ENCODE measurements at places on chromosomes 13 and 19.

DNA sequence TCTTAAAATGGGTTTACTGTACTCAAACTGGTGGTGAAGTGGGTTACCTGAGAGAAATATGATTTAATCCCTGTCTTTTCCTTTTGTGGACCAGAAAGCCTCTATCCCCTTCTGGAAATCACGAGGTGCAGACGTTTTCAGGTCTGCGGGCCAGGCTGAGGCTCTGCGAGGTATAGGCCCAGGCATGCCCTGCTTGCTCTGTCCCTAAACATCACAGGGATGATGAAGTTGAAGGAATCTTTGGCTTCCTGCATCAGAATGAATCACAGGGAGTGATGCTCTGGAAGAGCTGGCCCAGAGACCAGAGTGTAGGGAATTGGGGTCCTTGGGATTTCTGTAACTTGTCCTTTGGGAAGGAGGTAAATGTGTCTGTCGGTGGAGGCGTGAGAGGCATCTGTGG is 18.4 kb upstream of the CHST8 start:
- no peak for DNase-seq

GRCh38 chr19:19259741-19260140 is 13.4 kb downstream of the TM6SF2 start:
- peak; percentile 46 for DNase-seq

DNA sequence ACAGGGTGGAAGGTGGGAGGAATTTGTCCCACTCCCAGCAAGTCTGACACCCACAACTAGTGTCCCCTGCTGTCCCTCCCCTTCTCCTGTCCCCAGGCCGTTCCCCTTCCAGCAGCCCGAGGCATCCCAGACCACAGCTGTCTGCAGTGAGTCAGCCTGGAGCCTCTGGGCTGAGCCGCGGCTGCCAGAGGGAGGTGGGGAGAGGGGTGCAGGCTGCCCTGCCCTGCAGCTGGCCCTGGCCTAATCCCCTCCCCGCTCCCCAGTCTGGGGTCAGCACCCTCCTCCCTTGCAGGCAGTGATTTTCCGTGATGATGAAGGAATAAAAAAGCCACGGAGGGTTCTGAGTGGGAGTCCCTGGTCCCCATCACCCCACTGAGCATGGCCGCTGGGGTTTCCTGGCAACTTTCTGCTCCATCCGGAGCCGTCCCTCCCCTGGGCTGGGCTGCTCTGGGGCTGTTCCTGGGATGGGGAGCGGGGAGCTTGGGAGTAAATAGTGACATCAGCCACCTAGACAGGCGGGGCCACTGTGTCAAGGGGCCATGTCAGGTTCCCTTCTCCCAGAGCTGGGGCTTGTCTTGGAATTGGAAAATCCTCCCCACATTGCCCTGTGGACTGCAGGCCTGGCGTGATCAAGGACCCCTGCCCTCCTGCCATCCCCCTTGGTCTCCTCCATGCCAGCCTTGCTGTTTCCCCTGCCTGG is 16.8 kb downstream of the SPC24 start:
- DNase-seq, result no peak

DNA sequence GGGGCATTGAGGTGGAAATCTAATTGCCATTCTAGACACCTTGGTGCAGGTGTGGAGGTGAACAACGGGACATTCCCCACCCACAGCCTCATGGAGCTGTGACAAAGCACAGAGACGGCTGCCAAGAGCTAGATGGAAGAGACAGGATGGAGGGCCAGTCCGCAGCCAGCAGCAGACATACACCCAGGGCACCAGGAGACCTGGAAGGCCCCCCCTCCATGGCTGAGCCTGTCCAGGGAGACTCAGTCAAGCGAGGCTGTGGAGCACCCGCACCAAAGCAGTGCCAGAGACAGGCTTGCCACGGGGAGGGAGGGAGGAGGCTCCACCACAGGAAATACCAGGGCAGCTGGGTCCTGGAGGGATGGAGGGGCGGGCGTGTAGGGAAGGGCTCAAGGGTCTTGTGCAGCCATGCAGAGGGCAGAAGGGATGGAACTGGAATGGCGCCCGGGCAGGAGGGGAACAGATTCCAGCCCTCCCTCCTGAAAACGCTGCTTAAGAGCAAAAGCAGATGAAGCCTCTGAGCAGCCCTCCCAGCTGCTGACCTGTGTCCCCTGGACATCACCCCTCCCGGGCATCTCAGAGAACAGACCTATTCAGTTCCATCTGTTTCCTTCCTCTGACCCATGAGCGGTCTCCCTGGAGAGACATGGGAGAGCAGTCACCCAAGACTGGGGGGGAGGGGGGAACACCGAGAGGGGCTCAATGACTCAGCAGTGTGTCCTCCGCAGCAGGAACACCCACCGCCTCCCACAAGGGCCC is 14.4 kb downstream of the EPS15L1 start:
- DNase-seq, result no peak

- DNase-seq, result no peak
Measured at GRCh38 chr13:77113496-77113895, 86.5 kb upstream of the FBXL3 start.

GRCh38 chr13:107104631-107105030 is 536.7 kb upstream of the ARGLU1 start:
- DNase-seq, result no peak

GRCh38 chr13:56515441-56515840 is 625.3 kb upstream of the PRR20A start:
- no peak for DNase-seq

DNA sequence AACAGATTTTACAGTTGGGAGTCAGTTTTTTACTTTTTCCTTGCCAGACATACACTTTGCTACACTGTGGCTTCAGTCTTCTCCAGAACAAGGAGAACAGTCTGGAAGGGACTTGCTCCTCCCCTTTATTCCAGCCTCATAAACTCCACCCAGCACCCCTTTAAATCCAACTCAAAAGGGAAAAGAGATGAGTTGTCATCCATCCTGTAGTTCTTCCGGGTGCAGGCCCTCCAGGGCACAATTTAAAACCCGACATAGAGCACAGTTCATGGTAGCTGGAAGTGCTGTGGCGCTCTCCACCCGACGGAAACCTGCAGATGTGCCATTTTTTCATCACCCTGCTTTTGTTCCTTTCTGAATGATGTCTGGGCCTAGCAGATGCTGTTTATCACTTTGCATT is 98.9 kb downstream of the ZAR1L start:
- no peak for DNase-seq

GRCh38 chr13:23865906-23866305 is 23.3 kb downstream of the MIPEP start:
- no peak for DNase-seq

GRCh38 chr13:97248243-97248642 is 26.1 kb downstream of the MBNL2 start:
- DNase-seq, result no peak

GRCh38 chr13:99214731-99215130 is 14.1 kb downstream of the UBAC2 start:
- DNase-seq, result no peak

DNA sequence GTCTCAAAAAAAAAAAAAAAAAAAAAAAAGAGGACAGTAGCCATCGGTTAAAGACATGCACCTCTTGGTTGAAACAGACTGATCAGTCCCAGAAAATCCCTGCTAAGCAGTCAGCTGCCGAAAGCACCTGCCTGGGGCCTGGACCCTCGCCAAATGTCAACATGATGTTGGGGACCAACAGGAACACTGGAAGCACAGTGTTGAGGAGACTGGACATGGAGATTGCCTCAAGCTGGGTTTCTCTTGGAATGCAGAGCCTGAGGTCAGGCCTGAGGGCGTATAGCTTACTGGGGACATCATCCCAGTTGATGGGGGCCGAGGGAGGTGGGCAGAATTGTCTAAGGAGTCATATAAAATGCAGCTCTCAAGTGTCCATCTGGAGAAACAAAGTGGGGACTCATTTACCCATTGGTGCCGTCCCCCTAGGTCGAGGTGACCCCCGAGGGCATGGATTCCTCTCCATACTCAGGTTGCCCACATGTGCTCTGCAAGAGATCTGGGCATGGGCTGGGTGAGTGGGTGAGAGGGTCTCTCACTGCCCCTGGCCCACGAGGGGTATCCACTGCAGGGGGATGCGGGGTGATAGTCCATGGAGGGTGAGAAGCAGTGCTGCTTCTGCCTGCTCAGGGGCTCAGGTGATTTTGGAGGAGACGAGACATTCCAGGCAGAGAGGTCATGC is 164.5 kb downstream of the URI1 start:
- no peak for DNase-seq

- DNase-seq, result no peak
Measured at GRCh38 chr13:50650592-50651504, 192.6 kb downstream of the DLEU7 start.

DNA sequence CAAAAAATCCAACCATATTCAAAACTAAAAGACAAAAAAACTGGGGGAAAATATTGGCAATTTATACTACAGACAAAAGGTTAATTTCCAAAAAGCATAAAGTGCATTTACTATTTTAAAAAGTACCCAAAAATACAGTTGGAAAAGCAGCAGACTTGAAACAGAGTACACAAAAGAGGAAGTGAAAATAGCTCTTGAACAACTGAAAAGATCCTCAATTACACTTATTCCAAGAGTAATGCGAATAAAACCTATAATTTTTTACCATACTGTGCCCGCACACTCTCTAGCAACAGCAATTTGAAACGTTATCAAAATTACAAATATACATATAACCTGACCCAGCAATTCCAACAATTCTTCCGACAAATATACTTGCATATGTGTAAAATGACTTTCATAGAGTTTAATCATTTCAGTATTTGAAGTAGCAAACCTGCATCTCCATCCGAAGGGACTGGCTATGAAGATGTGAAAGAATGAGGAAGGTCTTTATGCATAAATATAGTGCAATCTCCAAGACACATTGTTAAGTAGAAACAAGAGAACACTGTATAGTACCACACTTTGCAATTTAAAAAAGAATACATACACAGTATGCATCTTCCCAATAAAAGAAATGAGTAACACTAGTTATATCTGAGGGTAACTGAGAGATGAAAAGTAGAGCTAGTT is 25.4 kb downstream of the ALG5 start:
- DNase-seq, result no peak

DNA sequence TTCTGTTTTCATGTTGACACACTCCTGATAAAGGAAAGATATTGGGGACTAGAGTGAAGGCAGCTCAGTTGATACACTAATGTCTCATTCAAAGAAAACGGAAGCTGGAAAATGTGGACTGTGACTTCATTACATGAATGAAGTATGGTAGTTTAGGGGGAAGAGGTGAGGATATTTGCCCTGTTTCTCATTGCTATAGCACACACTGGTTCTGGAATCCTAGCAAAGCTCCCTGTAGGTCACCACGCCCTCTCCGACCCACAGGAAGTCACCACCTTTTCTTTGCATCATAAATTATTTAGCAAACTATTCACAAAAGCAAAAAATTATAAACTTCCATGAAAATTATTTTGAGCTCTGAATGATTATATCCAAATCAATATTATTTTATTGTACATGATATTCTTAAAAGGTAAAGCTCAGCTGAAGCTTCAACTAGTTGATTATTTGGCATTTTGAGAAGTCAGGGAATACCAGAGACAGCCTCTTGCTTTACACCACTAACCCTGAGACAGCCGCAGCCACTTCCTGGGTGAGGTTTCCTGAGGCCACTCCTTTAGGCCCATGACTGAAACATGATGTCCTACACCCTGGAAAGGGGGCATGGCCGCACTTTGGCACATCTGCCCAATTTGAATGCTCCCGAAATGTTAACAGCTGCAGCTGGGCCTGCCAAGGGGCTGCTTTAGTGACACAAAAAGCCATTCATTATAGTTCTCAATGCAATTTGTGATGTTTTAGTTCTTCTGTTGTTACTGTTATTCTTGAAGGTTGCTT is 50.0 kb upstream of the WDFY2 start:
- no peak for DNase-seq

- DNase-seq, result no peak
Measured at GRCh38 chr13:89584058-89584620, 1763.3 kb upstream of the MIR17HG start.

DNA sequence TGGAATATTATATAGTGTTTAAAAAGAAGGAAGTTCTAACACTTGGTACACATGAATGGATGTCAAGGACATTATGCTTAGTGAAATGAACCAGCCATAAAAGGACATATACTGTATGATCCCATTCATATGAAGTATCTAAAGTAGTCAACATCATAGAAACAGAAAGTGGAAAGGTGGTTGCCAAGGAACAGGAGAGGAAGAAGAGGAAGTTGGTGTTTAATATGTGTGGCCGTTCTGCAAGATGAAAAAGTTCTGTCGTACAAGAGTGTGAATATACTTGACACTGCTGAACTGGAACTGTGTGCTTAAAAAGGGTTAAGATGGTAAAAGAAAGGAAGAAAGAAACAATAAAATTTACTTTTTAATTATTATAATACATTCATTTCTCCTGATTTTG is 33.1 kb upstream of the C1QTNF9 start:
- DNase-seq, result no peak

DNA sequence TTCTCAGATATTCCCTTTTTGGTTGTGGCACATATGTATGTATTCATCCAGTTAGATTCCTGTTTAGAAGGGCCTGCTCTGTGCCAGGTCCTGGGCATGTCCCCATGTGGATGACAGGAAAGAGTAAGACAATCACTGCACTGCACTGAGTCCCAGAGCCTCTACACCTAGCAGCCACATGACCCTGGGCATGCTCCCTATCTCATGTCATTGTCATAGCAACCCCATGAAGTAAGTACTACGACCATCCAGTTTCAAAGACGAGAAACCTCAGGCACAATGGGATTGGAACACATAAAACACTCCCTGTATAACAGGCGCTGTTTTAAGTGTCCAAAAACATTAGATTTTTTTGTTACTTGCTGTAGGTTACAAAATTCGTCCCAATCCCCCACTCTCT is 594.4 kb downstream of the UQCRFS1 start:
- no peak for DNase-seq

GRCh38 chr13:85603735-85604134 is 195.5 kb downstream of the SLITRK6 start:
- DNase-seq, result no peak

- DNase-seq, result no peak
Measured at GRCh38 chr19:54316746-54317107, 3.8 kb upstream of the LILRA5 start.

- DNase-seq, result peak; percentile 3
Measured at GRCh38 chr13:76937281-76937820, 11.0 kb upstream of the ACOD1 start.

DNA sequence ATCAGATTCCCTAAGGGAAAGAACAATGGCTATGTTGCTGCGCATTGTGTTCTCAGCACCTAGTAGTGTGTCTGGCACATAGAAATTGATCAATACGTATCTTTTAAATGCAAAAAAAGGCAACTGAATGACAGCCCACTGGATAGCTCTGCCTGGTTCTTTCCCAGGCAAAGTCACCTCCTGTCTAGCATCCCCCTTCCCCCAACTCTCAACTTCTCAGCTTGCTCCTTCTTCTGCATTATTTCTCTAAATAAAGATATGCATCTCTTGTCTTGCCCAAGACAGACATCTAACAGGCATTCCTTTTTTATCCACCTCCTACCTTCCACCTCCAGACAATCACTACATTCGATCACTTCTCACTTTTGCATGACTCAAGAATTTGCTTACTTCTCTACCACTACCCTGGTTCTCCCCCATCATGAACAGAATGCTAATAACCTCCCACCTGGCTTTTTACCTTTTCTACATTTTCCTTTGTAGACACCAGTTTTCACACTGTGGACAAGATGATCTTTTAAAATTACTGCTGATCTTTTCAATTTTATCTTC is 26.5 kb upstream of the OXGR1 start:
- no peak for DNase-seq

GRCh38 chr19:49874503-49875157 is 2.5 kb downstream of the AKT1S1 start:
- DNase-seq, result no peak

- peak; percentile 19 for DNase-seq
Measured at GRCh38 chr19:3606690-3607289, at the start of gene TBXA2R. Gene TBXA2R (minus strand): TSS chr19:3606875. CDS start chr19:3600634, 6,241 bp downstream.

GRCh38 chr13:91238036-91238435 is 109.5 kb upstream of the MIR17HG start:
- no peak for DNase-seq

Data from HCT116 (cell line).